Left kidney (tissue), 8 donors: ENCODE measurements at places on chromosomes 1 and 21. TPM values are rescaled to one million over a fixed set of nuclear protein-coding genes. Genes with fewer than 3 reads are reported as not detected.

DNA sequence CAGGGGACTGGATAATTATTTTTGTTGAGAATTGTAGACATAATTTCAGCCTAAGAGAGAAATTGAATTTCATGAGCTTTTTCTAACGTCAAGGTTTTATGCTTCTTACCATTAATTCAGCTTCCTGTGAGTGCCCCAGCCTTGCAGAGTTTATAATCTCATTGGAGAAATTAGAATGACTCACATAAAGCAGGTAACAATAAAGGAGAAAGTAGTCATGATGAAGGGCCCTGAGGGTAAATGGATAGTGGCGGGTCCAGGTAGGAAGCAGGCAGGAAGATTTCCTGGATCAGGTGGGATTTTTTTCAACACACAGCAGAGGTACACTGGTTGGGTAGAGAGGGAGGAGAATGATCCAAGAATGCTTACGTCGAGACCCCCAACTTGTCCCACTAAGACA is 311.4 kb downstream of the BARHL2 start:
- DNase-seq: no peak

- DNase-seq: no peak
These were observed 168.7 kb downstream of the RUNX1 start for GRCh38 chr21:34880401-34880800.

- no peak for DNase-seq
These were observed 346.8 kb downstream of the RRAGC start for GRCh38 chr1:38512789-38513188.

GRCh38 chr21:36132696-36133095 is 2.2 kb upstream of the CBR3 start:
- DNase-seq: no peak

DNA sequence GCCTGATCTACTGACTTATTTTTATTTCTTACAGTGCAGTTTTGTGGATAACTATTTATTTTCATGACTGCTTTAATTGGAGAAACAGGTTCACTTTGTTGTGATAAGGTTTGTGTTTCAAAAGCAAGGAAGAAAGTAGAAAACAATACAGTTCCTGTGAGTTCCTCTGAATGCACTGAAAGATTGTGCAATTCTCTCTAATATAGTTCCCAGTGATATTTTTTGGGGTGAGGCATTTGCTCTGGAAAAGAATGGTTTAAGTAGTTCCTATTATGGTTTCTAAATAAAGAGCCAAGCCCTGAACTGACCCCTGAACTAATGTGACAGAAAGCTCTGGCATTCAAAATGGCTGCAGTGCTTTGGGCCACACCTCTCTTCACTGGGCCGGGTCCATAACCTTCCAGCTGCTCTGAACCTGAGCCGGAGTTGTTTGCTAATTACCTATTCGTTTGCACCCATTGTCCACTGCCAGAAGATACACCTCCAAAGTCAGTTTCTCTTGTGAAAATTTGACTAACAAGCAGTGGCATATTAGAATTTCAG is 56.6 kb upstream of the VTCN1 start:
- DNase-seq: no peak

DNA sequence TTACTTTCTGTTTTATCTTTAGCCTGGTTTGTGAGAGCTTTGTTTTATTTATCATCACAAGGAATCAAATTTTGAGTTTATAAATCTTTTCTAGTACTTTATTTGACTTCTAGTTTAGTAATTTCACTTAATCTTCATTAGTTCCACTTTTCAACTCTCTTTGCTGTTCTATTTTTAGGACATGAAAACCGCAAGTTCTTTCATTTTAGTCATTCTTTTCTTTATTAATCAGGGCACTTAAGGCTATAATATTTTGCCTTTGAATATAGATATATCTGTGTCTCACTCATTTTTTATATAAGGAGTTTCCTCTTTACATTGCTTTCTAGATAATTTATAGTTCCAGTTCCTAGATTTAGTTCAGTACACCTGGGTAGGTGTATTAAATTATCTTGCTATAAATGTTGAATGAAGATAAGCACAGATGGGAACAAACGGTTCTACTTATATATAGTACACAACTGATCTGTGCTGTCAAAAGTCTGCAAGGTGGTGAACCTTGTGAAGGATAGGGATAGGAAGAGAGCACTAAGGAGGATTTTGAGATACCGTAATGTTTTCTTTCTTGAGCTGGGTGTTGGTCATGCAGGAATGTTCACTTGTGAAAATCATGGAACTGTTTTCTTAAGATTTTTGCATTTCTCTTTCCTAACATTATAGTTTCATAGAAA is 402.3 kb downstream of the RYR2 start:
- DNase-seq: no peak

GRCh38 chr1:36322786-36323635 is 434 bp downstream of the EVA1B start:
- no peak for DNase-seq

- DNase-seq: no peak
These were observed 493.0 kb upstream of the ADGRL4 start for GRCh38 chr1:79499541-79499940.

DNA sequence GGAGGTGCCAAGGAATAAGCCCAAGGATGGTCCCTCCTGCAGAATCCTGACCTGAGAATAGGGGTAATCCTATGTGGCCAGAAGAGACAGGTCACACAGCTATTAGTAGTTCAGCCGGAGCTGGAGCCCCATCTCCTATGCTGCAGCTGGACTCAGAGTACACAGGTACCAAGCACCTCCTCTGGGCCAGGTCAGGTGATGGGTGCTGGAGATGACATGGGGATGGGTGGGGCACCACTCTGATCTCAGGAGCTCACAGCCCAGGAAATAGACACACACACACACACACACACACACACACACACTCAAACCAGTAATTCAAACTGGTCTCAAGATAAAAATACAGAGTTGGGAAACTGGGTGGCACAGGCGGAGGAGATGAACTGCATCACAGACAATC is 54.2 kb upstream of the SSBP3 start:
- DNase-seq: no peak

GRCh38 chr1:81142099-81142826 is 658.5 kb upstream of the ADGRL2 start:
- DNase-seq: no peak

DNA sequence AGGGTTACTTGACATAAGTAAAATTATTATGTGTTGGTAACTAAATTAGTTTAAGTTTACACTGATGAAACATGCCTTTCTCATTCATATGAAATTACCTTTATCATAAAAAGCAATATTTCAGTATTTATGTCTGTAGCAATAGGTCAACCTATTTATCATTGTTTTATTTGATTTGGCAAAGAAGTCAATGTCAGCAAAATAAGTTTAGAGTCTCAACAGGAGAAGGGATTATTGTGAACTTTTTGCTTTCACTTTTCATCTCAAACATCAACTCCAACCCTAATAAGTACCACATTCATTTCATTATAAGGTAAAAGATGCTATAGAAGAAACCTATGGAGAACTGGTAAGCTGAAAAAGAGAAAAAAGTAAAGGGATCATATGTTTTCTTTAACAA is 1015.4 kb upstream of the ADGRL4 start:
- DNase-seq: no peak

GRCh38 chr1:94285031-94285654 is 47.8 kb upstream of the ARHGAP29 start:
- DNase-seq: no peak

- DNase-seq: no peak
These were observed 191.1 kb downstream of the TTLL7 start for GRCh38 chr1:83807821-83808220.

DNA sequence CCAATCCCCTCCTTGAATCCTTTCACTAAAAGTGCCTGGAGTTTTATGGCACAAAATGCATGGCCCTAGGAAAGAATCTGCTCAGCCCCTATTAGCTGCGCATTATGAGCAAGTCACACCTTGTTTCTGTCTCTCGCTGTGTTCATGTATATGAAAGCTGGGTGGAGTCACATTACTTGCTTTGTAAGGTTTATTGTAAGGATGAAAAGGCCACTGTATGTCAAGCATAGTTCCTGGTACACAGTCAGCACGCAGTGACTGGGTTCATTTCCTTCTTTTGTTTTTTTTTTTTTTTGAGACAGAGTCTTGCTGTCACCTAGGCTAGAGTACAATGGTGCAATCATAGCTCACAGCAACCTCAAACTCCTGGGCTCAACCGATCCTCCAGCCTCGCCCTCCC is 6.7 kb upstream of the SLC9A1 start:
- no peak for DNase-seq

HTR6 gene
- polyA plus RNA-seq: 1.6 TPM

KLHDC9 gene
- 15.0 TPM for polyA plus RNA-seq

VAV3 gene
- polyA plus RNA-seq: 136 TPM
